Right kidney (tissue), 9 donors: ENCODE measurements at places on chromosomes 3 and 15.

GRCh38 chr3:46860017-46860809 lies 3.0 kb downstream of the MYL3 start:
- DNase-seq, result peak; percentile 2

DNA sequence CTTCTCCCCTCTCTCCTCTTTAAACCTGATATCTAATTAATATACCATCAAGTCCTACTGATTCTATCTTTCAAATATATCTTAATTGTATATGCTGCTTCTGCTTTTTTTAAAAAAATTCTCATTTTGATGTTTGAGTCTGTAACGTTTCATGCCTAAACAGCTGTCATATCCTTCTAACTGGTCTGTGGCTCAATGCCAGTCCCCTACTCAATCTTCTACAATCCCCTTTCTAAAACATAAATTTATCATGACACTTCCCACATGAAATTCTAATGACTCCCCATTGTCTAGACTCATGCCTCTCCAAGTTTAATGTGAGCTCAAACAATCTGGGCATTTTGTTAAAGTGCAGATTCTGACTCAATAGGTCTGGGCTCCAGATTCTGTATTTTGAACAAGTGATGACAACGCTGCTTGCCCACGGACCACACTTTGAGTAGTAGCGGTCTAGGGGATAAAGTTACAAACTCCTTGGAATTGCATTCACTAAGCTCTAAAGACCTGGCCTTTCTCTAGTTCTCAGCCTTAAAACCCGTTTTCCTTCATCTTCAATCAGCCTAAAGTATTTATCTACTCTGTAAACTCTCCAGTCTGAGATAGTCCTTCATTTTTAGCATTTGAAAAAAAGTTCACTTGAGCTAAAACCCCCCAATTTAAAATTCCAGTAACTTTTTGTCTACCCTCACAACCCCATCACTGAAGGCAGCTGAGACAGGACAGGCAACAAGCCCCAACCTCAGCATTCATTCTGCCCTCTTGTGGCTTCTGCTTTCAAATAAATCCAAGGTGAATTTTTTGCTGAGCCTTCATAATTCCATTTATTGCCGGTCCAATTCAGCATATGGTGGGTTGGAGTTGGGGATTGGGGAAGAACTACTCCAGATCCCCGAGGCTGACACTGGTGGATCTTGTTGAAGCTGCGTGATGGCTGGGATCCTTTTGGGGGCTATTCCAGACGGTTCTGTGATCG lies 88.1 kb upstream of the THRB start:
- no peak for DNase-seq

GRCh38 chr3:197542741-197543454 lies 12.9 kb downstream of the BDH1 start:
- no peak for DNase-seq

DNA sequence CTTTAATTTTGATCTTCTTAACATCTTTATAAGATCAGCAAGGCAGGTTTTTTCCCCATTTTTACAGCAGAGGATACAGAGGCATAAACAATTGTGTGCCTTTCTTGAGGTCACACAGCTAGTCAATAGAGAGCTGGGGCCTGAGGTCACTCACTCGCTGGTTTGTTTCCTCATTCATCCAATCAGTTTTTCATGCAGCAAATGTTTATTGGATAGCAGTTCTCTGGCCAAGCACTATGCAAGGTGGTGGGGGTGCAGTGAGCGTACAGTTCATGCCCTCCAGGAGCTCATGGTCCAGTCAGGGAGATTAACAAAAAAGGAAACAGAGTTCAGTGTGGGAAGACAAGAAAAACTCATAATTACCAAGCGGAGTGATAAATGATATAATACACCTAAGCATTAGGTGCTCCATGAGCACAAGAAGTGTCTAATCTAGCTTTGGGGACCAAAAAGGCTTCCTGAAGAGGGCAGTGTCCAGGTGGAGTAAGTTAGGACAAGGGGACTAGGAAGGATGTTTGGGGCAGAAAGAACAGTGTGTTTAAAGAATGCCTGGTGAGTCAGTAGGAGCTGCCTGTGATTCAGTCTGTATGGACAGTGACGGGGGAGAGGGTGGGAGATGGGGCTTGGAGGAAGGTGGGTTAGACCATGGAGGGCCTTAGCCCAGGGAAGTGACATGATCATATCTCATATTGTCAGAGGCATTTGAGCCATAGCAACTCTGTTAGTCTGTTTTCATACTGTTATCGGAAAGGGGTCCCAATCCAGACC lies 29.3 kb downstream of the MAP2K5 start:
- no peak for DNase-seq

- no peak for DNase-seq
Observed at GRCh38 chr3:32951410-32951811, at the start of gene CCR4. CCR4 (plus strand) TSS chr3:32951644; CDS start chr3:32953423, 1,779 bp downstream.

DNA sequence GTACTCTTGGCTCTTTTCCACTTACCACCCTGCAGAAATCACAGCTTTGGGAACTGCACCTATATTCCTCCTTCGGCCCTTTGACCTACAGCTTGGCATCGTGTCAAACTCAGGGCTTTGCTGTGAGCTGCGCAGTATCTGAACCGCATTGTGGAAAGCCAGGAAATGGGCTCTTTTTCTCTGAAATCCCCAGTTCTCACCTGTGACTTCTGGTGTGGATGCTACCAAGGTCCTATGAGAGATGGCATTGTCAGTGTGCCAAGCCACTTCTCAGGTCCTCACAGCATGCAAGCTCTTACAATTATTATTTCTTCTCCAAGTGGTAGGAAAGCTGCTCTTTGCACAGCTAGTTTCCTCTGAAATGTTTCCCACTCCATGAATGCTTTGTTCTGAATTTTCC lies 450.6 kb upstream of the TBL1XR1 start:
- DNase-seq, result no peak
